Panc1 (cell line): ENCODE measurements at places on chromosomes 7 and 10. TPM values are rescaled to one million over a fixed set of nuclear protein-coding genes. Genes with fewer than 3 reads are reported as not detected.

GRCh38 chr7:45148653-45148973 is 9.0 kb upstream of the RAMP3 start:
- H3K27me3 ChIP-seq: no peaks in the 10 kb centered on the region
- no peak overlapping the region for H3K4me3 ChIP-seq
- H3K27ac ChIP-seq: no peak overlapping the region
- H3K4me1 ChIP-seq: no peaks in the 10 kb centered on the region
- DNase-seq: no peak
- H3K36me3 ChIP-seq: no peaks in the 10 kb centered on the region

DNA sequence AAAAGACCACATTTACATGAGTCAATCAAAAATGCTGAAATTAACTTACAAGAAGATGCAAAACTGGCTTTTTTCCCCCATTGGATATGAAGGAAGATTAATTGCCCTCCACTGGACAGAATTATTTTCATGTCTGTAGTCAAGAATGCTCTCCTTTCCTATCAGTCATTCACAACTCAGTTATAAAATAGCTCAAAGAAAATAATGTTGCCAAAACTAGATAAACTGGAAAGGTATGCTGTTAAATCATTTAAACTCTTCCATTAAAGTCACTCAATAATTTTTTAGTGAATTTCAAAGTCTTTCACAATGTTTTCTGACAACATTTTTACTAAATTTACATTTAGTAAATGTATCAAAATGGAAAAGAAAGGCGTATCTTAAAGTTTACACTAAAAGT is 384.5 kb downstream of the HGF start:
- no peak overlapping the region for H3K27ac ChIP-seq
- H3K4me3 ChIP-seq: no peak overlapping the region
- H3K4me1 ChIP-seq: no peaks in the 10 kb centered on the region
- H3K36me3 ChIP-seq: no peaks in the 10 kb centered on the region

DNA sequence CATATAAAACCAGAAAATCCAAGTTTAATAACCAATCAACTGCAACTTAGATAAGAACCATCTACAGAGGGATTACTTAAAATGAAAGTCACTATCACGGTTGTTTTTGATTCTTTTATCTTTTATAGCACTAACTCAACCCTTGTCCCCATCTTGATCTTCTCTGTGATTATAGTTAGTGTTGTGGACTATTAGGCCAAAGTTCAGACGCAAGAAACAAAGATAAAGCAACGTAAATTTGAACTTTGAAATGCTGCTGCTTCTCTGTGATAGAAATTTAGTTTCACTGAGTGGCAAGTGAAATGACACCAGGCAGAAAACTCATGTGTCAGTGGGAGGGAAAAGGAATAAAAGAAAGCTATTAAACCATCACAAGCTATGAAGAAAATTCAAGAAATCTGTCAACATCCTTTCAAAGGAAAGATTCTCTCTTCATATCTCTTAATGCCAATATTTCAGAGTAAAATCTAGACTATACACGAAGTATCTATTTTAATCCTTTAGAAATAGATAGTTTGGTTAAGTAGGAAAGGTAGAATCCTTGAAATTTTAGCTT is 71.8 kb upstream of the MALRD1 start:
- DNase-seq: no peak
- H3K36me3 ChIP-seq: no peaks in the 10 kb centered on the region
- H3K27ac ChIP-seq: no peak overlapping the region
- no peaks in the 10 kb centered on the region for H3K27me3 ChIP-seq
- no peaks in the 10 kb centered on the region for H3K4me1 ChIP-seq
- H3K4me3 ChIP-seq: no peak overlapping the region

DNA sequence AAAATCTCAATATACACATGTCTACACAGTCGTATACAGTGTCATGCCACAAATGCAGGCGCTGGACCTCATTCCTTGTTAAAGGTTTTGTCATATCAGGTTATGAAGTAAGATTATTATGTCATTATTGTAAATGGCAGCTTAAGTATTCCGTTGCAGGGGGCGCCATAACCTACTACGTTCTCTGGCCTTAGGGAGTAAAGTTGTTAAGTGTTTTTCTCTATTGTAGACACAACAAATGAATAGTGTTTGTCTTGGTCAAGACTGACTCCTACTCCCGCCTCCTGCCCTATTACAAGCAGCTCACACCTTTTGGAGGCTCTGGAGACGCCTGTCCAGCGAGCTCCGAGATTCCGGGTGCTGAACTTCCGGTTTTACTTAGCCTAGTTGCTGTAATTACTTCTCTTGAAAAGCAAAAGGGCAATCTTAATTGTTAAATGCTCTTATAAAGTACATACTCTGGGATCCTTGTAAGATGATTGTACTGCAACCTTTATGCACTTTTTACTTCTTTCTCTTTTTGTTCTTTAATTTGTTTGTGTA is 994 bp downstream of the GATAD1 start:
- peak; percentile 61 for DNase-seq
- H3K4me1 ChIP-seq: peaks cover 7% of the 10 kb centered on the region
- no peaks in the 10 kb centered on the region for H3K27me3 ChIP-seq
- peak overlapping the region; percentile 99 for H3K4me3 ChIP-seq
- peak overlapping the region; percentile 82 for H3K27ac ChIP-seq

- no peak overlapping the region for H3K4me3 ChIP-seq
- H3K27me3 ChIP-seq: peaks cover 3% of the 10 kb centered on the region; the same call in 1 of the 2 replicates
- no peak for DNase-seq
- no peaks in the 10 kb centered on the region for H3K4me1 ChIP-seq
These were observed 53.7 kb upstream of the LBX1 start for GRCh38 chr10:101282947-101283346.

DNA sequence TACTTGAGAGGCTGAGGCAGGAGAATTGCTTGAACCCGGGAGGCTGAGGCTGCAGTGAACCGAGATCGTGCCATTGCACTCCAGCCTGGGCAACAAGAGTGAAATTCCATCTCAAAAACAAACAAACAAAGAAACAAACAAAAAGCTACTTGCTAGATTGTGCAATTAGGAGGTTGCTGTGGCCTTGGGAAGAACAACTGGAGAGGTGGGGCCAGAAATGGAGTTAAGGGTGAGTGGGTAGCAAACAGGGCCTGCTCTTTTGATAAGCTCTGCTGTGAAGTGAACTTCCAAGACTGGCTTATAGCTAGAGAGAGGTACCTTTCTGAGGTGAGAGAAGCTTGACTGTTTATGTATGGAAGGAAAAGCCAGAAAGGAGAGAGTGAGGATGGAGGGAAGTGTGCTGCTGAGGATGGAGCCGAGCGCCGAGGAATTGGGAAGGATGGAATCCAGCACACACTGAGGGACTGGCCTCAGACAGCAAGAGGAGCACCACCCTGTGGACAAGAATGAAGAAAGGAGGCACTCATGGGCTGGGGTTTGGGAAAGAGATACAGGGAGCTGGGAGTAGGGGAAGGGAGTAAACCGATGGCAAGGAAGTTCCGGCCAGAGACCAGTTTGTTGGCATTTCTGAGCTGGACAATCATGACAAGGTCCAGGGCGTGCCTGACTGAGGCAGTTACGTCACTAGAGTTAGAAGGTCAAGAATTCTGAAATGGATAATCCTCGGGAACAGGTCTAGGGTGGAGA is 7.0 kb upstream of the RPEL1 start:
- H3K36me3 ChIP-seq: no peaks in the 10 kb centered on the region
- no peak overlapping the region for H3K4me3 ChIP-seq
- no peaks in the 10 kb centered on the region for H3K27me3 ChIP-seq

DNA sequence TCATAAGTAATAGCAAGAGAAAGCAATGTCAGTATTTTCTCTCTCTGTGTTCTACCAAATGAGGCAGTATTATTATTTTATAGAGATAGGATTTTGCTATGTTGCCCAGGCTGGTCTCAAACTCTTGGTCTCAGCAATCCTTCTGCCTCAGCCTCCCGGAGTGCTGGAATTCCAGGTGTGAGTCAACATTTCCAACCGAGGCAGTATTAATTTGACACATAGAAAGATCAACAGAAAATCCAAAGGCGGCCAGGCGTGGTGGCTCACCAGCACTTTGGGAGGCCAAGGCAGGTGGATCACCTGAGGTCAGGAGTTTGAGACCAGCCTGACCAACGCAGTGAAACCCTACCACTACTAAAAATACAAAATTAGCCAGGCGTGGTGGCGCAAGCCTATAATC is 71.8 kb downstream of the SMURF1 start:
- H3K36me3 ChIP-seq: no peaks in the 10 kb centered on the region
- H3K27me3 ChIP-seq: no peaks in the 10 kb centered on the region
- H3K27ac ChIP-seq: no peak overlapping the region
- H3K4me3 ChIP-seq: no peak overlapping the region
- no peak for DNase-seq

DNA sequence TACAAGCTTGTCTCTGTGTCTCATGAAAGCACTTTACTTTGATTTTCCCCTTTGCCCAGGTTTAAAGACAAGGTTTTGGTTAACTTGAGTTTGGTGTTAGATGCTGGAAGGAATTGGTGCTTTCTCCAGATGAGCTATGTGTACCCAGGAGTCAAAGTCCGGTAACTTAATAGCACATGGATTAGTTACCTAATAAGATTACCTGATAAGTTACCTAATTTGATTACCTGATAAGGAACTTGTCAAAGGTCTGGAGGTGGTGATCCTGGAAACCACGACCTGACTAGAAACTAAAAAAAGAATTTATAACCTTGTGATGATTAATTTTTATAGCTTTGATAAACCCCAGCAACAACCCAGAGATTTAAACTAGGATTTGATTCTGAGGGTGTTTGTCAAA is 269.9 kb upstream of the CACNA2D1 start:
- no peak overlapping the region for H3K4me3 ChIP-seq
- no peaks in the 10 kb centered on the region for H3K4me1 ChIP-seq
- no peak for DNase-seq

GIMAP7 gene
- 0.33 TPM for total RNA-seq

PVRIG gene
- not detected for total RNA-seq

RBM48 gene
- 10.1 TPM for total RNA-seq

AGBL3 gene
- total RNA-seq: 2.5 TPM

CPXM2 gene
- total RNA-seq: not detected
